ENCODE measurements at places on chromosomes 5 and 9.
A peak's percentile ranks its signal among the peaks of the same experiment; 100 is the strongest.

- peak; percentile 74 for DNase-seq
Measured at GRCh38 chr5:123881759-123882244, 369.8 kb downstream of the CSNK1G3 start.

DNA sequence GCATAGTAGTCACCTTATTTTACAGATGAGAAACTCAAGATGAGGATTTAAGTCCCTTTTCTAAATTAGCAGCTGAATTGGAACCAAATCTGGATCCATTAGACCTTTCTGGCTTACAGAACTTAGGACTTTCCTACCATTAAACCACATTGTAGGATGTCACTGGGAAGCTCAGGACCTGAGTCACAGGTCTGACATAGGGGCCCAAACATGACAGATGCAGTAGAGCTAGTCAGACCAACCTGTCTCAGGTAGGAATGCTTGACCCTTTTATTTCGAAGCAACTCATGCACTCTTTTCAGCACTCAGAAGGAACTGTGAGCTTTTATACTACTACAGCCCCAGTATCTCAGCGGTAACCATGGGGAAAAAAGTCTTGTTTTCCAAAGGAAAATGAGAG is 2.6 kb downstream of the RAB24 start:
- no peak for DNase-seq

DNA sequence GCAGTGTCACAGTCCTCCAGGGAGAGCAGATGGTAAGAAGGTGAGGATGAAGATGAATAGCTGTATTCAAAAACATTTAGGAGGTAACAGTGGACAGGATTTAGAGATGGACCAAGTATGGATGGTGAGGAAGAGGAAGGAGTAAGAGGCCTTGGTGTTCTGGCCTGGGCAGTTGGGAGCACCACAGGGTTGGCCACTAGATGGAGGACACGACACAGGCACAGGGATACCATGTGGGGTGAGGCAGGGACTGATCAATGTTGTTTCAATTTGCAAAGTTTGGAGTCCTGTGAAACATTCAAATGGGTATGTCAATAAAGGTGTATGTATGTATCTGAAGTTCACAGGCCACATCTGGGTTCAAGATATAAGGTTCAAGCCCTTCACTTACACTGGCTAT is 141.1 kb upstream of the RASEF start:
- DNase-seq: peak; percentile 20

DNA sequence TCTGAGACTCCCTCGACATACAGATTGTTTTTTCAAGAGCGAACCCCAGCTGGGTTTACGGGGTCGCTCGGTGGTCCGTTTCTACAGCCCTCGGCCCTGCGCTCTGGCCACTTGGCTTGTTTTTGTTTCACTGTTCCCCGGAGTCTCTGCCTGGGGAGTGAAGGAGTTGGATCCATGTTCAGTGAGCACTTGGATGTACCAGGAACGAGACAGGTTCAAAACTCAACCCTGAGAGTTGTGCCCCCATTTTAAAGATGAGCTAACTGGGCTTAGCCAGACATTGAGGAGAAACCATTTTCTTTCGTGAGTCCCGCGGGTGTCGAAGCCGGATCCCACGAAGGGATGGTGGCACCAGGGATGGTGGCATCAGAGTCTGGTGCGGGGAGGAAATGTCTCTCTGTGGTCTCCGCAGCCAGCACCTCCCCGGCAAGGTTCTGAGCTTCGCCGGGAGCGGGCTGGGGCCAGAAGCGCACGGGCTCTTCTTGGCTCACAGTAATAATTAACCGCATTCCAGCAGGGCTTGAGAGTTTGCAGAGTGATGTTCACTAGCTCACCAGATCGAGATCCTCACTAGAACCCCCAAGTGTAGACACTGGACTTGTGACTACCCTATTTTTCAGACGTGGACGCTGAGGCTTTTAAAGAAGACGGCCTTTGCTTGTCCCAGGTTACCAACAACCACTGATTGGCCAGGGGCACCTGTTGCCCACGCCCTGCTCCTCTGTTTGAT is 1.0 kb downstream of the MSX2 start:
- DNase-seq: peak; percentile 69

- DNase-seq: no peak
Measured at GRCh38 chr5:7822449-7822848, 28.5 kb downstream of the CFAP90 start.

DNA sequence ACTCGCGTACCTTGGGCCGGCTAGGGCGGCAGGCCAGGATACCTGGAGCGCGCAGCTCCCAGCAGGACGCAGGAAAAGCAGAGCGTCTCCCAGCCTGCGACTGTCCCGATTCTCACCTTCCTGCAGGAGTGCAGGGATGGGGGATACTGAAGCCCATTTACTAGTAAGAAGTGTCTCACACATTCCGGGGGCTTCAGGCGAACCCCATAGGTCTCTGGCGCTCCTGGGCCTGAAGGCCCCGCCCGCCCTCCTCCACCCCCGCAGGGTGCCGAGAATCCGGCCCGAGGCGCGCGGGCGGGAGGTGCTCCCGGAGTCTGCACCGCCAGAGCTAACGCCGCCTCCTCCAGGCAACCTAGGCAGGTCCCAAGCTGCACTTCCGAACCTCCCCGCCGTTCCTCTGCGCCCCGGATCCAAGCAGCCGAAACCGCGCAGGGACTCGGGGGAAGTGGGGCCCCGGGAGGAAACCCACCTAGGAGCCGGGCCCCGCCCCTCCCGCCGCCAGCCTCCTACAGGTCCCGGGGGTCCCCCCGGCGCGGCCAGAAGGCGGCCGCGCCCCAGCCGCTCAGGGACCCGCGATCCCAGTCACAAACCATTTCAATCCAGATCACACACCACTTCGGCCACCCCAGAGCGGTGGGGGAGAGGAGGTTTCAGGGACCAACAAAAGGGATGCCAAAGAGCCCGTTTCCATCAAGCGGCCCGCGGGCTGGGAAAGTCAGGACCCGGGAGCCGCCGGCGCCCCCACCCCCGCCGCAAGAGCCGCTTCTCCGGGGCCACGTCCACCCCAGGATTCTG is 1.2 kb downstream of the ROR2 start:
- DNase-seq: peak; percentile 81

GRCh38 chr5:116520771-116521170 is 53.9 kb downstream of the SEMA6A start:
- DNase-seq: peak; percentile 94

- peak; percentile 91 for DNase-seq
Measured at GRCh38 chr5:6765612-6766525, 52.6 kb downstream of the TENT4A start.

DNA sequence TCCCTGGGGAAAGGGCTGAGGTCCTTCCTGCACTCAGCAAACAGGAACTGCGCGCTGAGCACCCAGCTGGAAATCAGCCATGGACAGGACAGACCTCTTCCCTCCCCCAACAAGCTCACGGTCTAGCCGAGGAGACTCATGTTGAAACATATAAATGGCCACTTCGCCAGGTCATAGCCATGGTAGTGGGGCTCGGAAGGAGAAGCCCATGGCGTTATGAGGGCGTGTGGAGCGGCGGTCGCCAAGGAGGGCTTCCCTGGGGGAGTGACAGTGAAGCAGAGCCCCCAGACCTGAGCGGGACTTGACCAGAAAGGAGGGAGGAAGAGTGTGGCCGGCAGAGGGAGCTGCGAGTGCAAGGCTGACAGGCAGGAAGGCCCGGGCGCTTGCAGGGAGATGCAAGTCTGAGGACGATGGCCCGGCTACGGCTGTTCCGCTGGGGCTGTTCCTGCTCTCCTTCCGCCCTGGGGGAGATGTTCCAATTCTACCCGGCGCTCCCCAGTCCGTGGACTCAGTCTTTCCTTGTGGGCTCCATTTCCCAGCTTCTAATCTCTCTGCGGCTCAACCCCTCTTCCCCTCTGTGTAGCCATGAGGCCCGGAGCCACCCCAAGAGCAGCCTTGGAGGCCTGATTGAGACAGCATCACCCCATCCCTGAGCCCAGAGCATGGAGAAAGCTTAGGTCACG is 43.9 kb upstream of the PRRC2B start:
- peak; percentile 91 for DNase-seq

DNA sequence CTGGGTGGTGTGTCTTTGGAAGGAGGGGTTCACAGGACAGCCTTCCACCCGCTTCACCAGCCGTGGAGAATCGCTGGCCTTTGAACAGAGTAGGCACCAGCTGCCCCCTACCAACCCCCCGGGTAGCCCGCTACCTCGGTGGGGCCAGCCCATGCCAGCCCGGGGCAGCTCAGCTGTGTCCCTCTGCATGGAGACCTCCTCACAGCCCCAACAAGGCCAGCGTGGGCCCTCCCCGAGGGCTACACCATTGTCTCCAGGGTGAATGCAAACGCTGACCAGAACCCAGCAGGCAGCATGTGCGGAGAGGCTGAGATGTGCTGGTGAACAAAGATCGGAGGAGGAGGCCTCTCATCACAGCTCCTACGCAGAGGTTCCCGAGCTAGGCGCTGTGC is 51.9 kb downstream of the LMX1B start:
- no peak for DNase-seq

GRCh38 chr9:98532574-98532973 is 176.2 kb downstream of the GABBR2 start:
- DNase-seq: no peak

DNA sequence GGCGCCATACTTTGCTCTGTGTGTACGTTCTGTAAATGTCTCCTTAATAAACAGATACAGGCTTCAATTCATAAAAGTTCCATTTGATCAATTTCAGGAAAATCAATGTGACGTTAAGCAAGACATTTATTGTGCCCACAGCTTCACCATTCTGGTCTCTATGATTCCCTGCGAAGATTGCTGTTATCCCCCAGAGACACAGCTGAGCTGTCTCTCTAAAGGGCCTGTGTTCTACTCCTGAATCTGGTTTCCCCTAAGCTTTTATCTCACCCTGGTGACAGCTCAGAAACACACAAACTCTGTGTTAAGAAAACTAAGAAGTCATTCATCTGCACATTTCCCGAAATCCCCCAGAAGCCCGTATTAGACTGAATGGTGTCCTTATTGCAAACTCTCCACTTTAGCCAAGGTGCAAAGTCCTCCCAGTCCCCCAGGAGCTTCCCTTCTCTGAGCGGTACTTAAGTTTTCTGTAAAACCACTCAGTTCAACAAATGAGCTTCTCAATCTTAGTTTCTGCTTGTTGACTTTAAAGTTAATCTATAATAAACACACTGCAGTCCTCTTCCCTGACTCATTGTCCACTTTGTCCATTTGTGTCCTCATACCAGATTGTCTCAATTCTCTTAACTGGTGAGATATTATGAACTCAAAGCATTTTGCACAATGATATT is 1.4 kb upstream of the C5orf15 start:
- no peak for DNase-seq

GRCh38 chr5:65262649-65263059 is 219.1 kb downstream of the ADAMTS6 start:
- DNase-seq: peak; percentile 61

DNA sequence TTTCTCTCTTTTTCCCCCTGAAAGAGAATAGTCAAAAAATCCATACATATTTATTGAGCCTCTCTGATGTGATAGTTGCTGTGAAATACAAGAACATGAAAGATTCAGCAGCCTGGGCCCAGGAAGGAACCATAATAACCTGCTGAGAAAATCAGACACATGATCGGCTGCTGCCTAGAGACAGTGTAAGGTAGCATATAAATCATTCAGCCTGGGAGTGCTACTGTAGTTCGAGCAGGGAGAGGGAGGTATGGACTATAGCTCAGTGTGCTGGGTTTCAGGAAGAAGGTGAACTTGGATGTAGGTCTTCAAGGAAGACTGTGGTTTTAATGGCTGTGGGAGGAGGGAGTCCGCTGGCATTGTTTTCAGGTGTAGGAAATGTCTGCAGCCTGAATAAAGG is 469.1 kb downstream of the RAB3C start:
- peak; percentile 78 for DNase-seq

DNA sequence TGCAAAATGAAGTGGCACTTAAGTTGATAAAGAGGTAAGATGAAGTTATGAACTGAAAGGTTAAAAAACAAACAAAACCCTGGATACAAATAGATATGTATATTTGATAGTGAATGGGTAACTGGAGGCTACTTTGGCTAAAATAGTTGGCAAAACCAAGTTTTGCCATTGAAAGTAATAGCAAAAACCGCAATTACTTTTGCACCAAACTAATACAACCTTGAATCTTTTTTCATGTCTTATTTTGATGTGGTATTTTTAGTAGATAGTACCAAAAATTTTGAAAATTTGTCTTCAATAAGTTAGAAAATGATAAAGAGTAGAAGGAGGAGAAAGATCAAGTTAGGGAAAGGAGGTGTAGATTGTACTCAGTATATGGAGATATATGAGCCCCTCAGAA is 47.9 kb upstream of the PLCXD3 start:
- no peak for DNase-seq

DNA sequence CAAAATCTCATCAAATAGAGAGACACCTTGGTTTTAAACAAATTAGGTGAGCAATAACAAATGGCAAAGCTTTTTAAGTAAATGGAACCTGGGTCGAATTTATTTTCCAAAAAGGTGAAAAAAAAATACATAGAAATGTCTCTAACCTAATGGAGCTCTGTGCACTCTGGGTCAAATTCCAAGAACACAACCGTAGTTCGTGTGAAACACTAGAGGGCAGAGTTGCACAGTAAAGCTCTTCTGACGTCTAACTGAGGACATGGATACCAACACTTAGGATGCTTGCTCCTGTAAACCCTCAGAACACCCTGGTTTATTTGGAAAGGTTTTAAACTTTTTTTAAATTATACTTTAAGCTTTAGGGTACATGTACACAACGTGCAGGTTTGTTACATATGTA is 18.9 kb downstream of the MARCHF11 start:
- DNase-seq: peak; percentile 85

GRCh38 chr9:121645853-121646807 is 5.3 kb upstream of the DAB2IP start:
- peak; percentile 27 for DNase-seq
